ENCODE measurements at places on chromosomes 5 and 9.

- no peak for DNase-seq
These were observed 63.0 kb upstream of the ADAMTSL1 start for GRCh38 chr9:18410983-18411382.

DNA sequence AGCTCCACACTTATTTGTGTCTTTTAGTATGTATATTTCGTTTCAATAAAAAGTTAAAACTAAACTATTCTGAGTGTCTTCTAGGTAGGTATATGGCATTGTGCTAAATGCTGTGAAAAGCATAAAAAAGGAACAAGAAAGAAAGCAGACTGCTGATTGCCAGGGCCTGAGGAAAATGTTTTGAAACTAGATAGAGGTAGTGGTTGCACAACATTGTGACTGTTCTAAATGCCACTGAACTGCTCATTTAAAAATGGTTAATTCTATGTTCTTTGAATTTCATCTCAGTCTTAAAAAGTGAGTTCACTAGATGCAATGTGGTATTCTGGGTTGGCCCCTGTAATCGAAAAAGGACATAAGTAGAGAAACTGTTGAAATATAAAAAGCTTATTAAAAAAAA lies 2.6 kb upstream of the ALAD start:
- DNase-seq: no peak

DNA sequence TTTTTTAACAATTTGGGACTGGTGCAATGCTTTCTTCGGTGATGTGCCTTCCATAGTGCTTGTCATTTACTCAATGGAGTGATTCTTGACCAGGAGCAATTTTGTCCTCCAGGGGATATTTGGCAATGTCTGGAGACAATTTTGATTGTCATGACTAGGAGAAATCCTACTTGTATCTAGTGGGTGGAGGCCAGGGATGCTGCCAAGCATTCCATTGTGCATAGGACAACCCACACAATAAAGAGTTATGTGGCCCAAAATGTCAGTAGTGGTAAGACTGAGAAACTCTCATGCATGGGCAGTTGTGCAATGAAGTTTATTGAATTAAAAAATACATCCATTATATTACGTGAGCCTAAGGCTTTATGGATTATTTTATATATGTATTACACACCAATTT lies 70.5 kb downstream of the FOCAD start:
- DNase-seq: no peak

GRCh38 chr5:138752341-138752950 lies 779 bp upstream of the CTNNA1 start:
- no peak for DNase-seq

DNA sequence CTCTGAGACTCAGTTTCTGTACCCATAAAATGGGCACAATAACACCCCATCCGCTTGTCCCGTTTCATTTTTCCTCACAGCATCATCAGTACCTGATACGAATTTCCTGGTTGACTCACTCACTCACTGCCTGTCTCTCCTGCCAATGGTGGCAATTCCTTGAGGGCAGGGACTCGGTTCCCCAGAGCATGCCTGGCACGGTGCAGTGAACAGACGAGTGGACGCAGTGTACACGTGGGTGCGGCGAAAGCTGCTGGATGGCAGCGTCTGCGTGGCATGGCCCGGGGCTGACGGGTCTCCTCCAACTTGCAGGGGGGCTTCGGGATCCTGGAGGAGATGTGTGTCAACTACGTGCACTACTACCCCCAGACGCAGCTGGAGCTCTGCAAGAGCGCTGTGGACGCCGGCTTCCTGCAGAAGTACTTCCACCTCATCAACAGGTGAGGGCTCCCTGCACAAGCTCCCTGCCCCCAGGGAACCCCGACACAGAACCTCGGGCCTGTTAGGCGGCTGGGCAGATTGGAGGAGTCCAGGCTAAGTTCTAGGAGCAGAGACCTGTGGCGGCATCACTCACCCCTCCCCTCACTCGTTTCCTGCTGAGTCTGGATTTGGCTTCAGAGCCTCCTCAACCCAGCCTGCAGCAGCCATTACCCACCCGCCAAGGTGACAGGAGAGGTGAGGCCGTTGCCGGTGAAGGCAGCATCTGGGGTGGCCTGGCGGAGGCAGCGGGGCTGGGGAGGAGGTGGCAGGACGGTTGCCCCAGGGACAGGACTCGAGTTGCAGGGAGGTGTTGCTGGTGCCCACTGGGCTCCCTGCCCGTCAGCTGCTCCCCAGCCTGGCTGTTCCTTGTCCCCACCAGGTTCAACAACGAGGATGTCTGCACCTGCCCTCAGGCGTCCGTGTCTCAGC lies 20.3 kb downstream of the DBH start:
- no peak for DNase-seq

GRCh38 chr5:171906703-171907590 lies 99.5 kb downstream of the FBXW11 start:
- no peak for DNase-seq

GRCh38 chr5:94021246-94021645 lies 279.8 kb upstream of the POU5F2 start:
- no peak for DNase-seq

DNA sequence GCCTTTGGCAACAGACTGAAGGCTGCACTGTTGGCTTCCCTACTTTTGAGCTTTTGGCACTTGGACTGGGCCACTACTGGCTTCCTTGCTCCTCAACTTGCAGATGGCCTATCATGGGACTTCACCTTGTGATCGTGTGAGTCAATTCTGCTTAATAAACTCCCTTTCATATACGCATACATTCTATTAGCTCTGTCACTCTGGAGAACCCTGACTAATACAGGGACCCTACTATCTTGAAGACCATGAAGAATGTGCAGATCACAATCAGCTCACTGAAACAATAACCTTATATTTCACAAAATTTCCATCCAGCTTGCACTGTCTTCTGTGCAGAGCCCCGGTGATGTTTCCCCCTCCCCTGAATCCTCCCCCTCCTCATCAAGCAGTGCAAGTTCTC lies 39.8 kb downstream of the TMEM215 start:
- no peak for DNase-seq

- DNase-seq: no peak
These were observed 63.8 kb downstream of the ATP10B start for GRCh38 chr5:160788102-160788660.

GRCh38 chr5:169628892-169629291 lies 8.2 kb upstream of the DOCK2 start:
- no peak for DNase-seq
